ENCODE measurements at places on chromosomes 16 and 17.
A peak's percentile ranks its signal among the peaks of the same experiment; 100 is the strongest.

DNA sequence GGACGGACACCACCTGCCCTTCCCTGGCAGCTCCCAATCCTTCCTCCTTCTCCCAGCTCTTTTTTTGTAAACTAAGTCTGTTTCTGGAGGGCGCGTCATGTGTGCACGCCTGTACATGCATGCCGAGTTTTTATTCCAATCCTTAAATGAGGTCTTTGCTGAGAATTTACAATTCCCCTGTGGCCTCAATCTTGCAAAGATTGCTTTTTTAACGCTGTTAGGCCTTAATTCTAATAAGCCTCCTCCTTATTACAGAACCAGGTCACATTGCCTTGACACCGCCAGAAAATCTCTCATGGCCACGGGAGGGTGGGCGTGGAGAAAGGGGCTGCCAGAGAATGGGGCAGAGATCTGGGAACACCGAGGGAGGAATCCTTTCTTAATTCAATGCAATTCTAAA lies 17.6 kb downstream of the RBFOX3 start:
- DNase-seq = no peak

DNA sequence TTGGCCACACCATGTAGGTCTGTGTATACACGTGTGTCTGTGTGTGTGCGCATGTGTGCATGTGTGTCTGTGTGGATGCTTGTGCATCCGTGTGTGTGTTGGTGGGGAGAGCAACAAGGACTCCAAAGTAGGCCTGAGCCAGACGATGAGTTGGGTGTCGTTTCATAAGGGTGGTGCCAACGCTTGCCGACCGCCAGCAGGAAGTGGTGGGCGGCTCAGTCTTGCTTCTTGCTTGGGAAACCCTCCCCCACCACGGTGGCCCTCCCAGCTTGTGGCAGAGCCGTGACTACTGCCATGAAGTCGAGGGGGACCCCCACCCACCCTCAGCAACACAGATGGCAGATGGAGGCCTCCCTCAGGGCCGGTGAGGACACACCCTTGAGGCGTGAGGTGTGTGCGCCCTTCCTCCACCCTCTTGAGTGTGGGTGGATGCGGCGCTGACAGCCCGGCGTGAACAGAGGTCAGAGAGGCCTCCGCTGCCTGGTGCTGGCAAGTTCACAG lies 17.5 kb downstream of the SBK1 start:
- DNase-seq = peak; percentile 71

- no peak for DNase-seq
Observed at GRCh38 chr17:57830880-57831279, 19.0 kb downstream of the MRPS23 start.

DNA sequence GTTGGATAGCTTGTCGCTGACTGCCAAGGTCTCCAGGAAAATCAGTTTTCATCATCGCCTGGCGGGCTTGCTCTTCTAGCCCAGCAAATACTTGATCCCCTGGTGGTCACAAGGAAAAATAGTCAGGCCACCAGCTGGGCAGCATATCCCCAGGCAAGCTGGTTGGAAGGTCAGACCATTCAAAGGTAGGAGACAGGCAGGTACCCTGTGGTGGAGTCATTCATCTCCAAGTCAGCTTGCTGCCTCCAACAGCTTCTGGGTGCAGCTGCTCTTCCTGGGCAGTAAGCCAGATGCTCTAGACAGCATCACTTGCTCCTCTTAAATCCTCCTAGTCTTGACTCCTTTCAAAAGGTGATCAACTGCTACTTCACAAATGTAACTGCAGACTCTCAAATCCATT lies 16.0 kb downstream of the ZNF821 start:
- DNase-seq = no peak

- no peak for DNase-seq
Observed at GRCh38 chr16:15958703-15959348, 9.4 kb downstream of the ABCC1 start.

Data from stimulated activated CD8-positive, alpha-beta memory T cell treated with anti-CD3 and anti-CD28 coated beads, Interleukin-15, amount 100 ng/mL, for 1 hour (primary cell).